Aorta (tissue), 5 donors: ENCODE measurements at places on chromosomes 1 and 21. TPM values are rescaled to one million over a fixed set of nuclear protein-coding genes. Genes with fewer than 3 reads are reported as not detected.

The MMP23B gene
- 15.5 TPM for total RNA-seq

The DOP1B gene
- total RNA-seq: 14.8 TPM

The OPN3 gene
- 5.8 TPM for total RNA-seq

The NUP210L gene
- total RNA-seq: 0.12 TPM

The KCNA2 gene
- total RNA-seq: 1.0 TPM

The NBPF20 gene
- 4.4 TPM for total RNA-seq

The PPM1J gene
- total RNA-seq: 4.3 TPM

The C1QTNF12 gene
- total RNA-seq: 4.3 TPM

The TTC39A gene
- 3.6 TPM for total RNA-seq

The FLG2 gene
- total RNA-seq: not detected

The SLC45A1 gene
- 8.7 TPM for total RNA-seq

The PPIAL4G gene
- total RNA-seq: 0.09 TPM

The IL12RB2 gene
- total RNA-seq: 0.88 TPM

The KIF17 gene
- 2.5 TPM for total RNA-seq

The PLEKHA6 gene
- total RNA-seq: 19.6 TPM

The SNAP47 gene
- total RNA-seq: 24.6 TPM

The GUCA2A gene
- total RNA-seq: not detected

The S1PR1 gene
- 51.3 TPM for total RNA-seq

The PKLR gene
- total RNA-seq: not detected

The OXCT2 gene
- not detected for total RNA-seq

The PTCH2 gene
- total RNA-seq: 1.7 TPM
